Left ventricle myocardium superior (tissue), 1 donor: ENCODE measurements at places on chromosomes 7 and 10. TPM values are rescaled to one million over a fixed set of nuclear protein-coding genes. Genes with fewer than 3 reads are reported as not detected.

Gene SH2D4B
- not detected for total RNA-seq

Gene CCDC3
- 2.4 TPM for total RNA-seq

Gene SPAM1
- total RNA-seq = not detected

Gene VIPR2
- 21.3 TPM for total RNA-seq

Gene SKIDA1
- 3.6 TPM for total RNA-seq

Gene GBX1
- total RNA-seq = 1.5 TPM

Gene ANKRD26
- 12.3 TPM for total RNA-seq

Gene TAS2R5
- not detected for total RNA-seq
